ENCODE measurements at places on chromosomes 3 and 15.

GRCh38 chr15:41194444-41194843, 36.1 kb downstream of the EXD1 start:
- no peak for DNase-seq

GRCh38 chr3:130256821-130257340, 88.6 kb upstream of the COL6A5 start:
- DNase-seq: no peak

DNA sequence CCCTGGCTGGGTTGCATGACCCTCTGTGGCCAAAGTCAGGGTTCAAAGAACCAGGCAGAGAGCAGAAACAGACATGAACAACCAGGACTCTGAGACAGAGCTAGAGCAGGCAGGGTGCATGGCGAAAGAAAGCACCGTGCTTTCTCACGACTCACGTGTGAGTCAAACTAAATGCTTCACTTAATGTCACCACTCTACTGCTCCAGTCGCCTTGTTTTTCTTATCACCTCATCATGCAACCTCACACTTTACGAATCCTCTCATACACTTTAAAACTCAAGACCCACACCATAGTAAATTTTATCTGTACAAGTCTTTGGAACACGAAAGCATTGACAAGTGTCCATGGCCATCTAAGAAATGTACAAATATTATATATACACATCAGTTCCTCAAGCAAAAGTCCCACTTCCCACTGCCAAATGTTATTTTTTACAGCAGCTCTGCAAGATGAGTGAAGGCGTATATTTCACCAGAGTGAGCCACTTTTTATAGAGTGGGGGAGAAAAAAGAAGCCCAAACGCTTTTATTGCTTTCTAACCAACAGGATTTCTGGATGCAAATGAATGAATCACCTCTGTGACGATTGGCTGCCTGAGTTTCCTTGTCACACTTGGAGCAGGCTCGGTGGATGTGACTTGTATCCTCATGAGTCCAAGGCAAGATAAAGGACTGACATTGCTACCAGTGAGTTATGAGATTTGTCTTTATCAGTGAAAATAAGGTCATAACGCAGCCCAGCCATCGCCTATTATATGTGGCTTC, 16.0 kb upstream of the MEGF11 start:
- no peak for DNase-seq

DNA sequence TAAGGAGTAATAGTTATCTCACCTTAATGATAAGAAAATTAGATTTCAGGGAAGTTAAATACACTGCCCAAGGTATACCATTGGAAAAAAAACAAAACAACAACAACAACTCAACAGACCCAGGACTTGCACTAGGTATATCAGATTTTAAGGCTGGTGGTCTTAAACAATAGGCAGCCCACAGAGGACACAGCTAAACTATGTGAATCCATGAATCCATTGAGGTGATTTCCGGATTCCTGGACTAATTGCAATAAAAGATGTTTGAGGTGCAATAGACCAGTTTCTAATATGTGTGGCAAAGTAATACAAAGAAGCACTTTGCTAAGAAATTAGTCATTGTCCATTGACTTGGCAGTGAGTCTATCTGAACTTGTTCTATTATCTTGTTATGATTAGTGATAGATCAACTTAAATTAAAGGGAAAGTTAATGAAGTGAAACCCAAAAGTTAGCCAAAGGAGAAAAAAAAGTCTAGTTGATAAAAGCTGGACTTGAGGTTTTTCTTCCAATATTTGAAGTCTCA, 60.9 kb upstream of the MAGI1 start:
- no peak for DNase-seq

GRCh38 chr15:72934921-72935320, 117.3 kb upstream of the NEO1 start:
- no peak for DNase-seq

DNA sequence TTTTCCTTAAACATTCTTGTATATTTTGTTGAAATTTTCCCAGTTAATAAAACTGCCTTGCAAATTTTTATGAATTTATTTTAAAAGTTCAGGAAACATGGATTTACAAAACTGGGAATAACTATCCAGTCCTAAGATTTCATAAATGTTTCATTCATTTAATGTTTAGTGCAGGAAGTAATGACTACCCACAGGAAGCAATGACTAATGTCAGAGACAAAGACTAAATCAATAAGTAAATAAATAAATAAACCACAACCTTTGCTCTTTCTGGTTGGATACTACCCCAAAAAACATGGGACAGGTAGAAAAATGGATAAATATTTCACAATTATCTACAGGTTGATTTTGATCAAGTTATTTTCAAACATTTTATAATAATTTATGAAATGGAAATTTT, 48.8 kb upstream of the TMCO5A start:
- DNase-seq: no peak

- no peak for DNase-seq
Observed at GRCh38 chr3:138687236-138687635, 78.7 kb downstream of the FAIM start.

DNA sequence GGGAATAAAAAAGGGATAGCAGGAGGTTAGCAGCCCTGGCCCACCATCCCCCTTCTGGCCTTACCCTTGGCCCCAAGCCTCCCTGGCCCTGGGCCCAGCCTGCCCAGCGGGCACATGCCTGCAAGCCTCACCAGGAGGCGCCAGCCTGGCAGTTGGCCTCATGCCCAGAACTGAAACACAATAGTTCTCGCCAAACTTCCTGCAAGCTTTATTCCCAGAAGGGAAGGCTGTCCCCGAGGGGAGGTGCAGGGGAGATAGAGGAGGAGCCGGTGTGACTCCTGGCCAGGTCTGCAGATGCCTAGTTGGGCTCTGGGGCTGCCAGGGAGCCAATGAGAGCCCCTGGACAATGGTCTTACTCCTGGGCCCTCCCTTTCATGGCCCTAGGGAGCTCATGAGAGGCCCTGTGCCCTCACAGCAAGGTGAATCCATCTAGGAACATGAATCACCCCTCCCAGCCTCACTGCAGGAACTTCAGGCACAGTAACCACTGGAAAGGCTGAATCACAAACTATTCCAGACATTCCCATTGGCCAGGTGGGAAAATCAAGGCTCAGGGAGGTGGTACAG, 4.0 kb downstream of the CCDC33 start:
- no peak for DNase-seq

DNA sequence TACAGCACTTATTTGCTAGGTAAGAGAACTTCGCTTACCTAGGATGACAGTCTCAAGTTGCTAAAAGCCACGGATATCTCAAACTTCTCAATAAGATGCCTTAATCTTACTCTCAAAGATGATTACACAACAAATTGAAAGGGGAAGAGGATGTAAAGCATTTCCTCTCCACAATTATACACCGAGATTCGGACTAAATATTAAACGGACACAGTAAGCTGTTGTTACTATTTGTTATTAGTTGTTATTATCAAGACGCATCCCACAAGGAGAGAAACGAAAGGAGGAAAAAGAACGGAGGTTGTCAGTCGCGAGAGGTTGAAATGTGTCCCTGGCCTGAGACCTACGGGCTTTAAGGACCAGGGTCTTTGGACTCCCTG, 660 bp downstream of the ZNF106 start:
- DNase-seq: no peak

DNA sequence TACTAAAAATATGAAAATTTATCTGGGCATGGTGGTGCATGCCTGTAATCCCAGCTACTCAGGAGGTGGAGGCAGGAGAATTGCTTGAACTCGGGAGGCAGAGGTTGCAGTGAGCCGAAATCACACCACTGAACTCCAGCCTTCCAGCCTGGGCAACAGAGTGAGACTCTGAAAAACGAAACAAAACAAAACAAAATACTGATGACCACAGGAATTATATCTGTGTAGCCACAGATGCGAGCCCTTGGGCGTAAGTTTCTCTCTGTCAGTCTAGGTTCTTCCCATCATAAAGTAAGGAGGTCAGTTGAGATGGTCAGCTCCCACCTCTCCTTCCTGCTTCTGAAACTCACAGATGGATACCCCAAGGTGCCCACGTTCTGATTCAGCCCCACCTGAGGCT, 37.7 kb upstream of the CFAP161 start:
- DNase-seq: no peak

DNA sequence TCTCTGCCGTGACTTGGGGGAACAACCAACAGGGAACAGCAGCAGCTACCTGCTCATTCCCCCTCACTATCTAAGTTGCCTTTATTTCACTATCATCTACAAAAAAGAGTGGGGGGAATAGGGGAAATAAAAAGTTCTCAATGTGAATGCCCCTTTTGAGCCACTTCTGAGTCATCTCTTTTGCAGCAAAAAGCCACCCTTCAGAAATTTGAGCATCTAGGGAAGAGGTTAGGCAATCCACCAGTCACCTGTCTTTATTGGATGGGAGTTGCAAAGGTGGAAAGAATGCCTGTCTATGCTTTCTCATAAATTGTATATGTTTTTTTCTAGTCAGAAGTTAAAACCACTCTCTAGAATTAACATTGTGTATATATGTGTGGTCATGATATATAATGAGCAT, 41.1 kb downstream of the GPD1L start:
- DNase-seq: no peak

DNA sequence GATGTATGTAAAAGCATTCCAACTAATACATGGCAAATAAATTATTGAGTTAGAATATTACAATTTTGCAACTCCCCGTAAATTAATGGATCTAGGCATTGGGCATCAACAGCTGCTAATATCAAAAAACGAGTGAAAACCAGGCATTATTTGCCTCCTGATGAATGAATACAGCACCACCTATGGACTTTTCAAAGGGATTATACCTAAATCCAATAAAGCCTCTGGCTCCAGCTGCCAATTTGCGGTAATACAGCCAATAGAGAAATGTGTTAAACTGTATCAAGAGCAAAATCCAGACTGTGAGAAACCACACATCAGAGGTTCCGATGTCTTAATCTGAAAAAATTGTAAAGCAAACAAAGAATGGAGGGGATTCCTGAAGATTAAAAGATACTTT, 16.3 kb upstream of the A4GNT start:
- no peak for DNase-seq

- no peak for DNase-seq
Observed at GRCh38 chr3:157856078-157856939, 249.9 kb downstream of the SHOX2 start.

DNA sequence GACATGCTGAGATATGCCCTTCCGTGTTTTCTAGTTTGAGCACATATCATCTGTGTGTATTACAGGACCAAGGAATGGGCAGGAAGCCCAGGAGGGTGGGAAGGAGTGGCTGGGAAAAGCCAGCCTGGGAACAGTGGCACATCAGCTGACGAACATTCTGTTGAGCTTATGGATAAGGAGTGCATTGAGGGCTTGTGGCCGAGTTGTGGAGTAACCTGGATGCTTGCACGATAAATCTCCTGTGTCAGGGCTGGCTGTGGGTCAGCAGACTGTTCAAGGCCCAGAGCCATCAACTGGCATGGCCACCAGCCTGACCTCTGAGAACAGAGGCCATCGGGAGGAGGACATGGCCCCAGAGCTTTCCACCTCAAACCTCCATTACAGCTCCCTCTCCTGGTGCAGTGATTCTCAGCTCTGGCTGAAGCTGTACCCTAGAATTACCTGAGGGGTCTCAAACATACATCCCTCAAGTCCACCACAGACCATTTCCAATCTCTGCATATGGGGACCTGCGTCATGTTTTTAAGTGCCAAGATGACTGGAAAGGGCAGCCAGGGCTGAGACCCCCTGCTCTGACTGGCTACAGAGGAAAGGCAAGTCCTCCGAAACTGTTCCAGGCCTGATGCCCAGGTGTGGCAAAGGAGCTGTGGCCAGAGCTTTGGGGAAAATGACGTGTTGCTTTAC, 4.8 kb upstream of the VILL start:
- DNase-seq: no peak

DNA sequence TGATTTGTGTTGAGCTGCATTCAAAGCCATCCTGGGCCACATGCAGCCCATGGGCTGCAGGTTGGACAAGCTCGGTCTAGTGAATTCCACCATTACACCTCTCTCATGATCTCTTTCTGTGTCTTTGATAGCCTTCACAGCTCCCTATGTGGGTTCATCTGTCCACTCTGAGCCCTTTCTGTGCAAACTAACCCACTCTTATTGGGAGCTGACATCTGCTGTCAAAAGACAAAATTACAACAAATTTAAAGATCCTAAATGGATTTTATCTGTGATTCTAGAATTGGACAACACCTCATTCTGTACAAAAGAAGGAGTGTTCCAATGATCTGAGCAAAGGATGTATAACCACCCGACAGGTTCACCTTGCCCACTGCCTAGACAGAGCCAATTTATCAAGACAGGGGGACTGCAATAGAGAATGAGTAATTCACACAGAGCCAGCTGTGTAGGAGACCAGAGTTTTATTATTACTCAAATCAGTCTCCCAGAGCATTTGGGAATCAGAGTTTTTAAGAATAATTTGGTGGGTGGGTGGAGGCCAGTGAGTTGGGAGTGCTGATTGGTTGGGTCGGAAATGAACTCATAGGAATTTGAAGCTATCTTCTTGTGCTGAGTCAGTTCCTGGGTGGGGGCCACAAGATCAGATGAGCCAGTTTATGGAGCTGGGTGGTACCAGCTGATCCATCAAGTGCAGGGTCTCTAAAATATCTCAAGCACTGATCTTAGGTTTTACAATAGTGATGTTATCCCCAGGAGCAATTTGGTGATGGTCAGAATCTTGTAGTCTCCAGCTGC, 2.6 kb upstream of the XYLB start:
- DNase-seq: no peak

DNA sequence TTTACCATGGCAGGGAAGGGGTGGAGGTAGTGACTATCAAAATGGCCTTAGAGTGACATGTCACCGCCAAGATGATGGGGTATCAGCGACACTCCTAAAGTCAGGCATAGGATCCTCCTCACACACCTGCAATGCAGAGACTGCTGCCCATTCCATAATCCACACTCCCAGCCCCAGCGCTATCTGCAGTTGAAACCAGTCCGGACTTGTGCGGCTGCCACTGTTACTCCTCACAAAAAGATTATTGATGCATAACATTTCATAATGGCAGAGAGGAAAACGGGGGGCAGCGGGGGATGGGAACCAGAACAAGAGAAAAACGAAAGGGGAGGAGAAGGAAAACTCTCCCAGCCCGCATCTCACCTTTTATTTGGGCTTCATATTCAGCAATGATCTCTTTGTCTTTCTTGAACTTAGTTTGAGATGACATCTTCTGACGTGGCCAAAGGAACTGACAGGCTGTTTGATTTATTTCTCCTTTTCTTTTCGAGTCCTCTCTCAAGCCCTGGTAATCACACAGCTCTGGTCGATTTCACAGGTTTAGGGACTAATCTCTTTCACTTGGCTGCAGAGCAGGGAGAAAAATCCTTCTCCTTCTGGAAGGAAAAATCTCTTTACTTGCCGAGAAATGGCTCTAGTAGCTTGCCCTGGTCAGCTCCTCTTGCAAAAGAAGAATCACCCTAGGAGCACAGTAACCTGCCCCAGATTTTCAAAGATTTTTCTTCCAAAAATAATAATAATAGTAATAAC, 749 bp downstream of the SRGAP3 start:
- no peak for DNase-seq
